Activated CD4-positive, alpha-beta T cell treated with anti-CD3 and anti-CD28 coated beads for 4 hours (primary cell): ENCODE measurements at places on chromosomes 4 and X.

GRCh38 chr4:11710453-11711093, 281.9 kb upstream of the HS3ST1 start:
- no peak for DNase-seq

DNA sequence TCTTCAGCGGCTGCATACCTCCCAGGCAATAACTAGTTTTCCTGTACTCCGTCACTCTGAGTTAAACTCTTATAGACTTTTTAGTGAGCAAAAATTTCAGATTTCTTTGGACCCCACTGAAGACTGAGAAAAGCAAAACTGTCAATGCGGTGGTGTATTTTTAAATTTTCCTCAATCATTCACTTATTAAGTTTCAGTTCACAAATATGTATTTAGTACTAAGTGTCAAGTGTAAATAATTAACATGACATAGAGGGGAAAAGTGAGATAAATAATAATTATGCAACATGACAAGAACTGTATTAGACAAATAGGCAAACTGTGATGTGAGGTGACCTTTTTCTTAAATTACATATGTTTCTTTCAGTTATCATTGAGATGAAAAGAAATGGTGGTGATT, 124.4 kb downstream of the NAF1 start:
- DNase-seq, result no peak

GRCh38 chrX:153685156-153685536, 2.6 kb upstream of the SLC6A8 start:
- no peak for DNase-seq

DNA sequence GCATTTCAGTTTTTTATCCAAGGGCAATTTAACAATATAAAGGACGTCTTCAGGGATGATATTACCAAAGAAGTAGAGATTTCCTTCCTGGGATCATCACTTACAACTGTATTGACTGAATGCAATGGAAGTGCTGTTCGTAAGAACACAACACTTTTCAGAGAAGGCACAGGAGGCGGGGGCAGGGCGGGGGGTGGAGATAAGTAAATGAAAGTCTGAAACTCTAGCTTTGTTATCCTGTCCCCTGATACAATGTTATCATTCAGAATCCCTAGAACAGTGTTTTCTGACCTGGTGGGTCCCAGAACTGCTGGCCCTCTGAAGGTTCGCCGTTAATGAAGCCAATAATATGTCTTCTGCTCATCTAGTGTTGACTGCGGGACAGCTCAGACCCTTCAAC, 124.6 kb downstream of the NSUN7 start:
- DNase-seq, result no peak

GRCh38 chr4:6123976-6124375, 76.4 kb downstream of the JAKMIP1 start:
- no peak for DNase-seq

DNA sequence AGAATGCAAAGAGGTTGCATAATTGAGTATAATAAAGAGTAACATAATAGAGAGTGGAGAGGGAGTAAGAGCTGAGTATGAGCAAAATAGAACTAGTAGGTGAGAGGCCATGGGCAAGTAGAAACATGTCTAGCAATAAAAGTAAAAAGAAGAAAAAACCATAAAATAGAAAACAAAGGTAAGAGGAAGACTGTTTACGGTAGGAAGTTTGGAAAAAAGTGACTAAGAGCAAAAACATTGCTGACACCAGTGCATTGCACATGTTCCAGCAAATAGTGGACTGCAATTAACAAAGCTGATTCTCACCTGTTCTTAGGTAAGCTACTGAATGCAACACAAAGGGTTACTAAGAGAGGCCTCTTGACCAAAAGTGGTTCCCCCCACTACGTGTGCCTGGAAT, 202.9 kb downstream of the TEX13A start:
- DNase-seq, result no peak

DNA sequence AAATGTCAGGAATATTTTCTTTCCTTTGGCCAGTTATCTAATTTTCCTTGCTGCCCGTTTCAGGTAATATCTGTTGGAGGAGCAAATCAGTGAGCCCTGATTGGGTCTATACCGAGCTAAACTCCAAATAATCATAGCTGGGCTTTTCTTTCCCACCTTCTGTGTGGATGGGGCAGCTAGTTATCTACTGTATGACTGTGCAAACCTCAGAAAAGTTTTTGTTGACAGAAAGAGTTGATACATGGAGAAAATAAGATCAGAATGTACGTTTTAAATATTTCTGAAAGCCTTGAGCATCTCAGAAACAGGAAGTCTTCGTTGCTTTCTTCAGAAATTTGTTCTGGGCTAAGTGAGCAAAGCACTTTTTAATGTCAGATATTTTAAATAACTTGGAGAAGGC, 6.2 kb upstream of the CXCL5 start:
- no peak for DNase-seq

DNA sequence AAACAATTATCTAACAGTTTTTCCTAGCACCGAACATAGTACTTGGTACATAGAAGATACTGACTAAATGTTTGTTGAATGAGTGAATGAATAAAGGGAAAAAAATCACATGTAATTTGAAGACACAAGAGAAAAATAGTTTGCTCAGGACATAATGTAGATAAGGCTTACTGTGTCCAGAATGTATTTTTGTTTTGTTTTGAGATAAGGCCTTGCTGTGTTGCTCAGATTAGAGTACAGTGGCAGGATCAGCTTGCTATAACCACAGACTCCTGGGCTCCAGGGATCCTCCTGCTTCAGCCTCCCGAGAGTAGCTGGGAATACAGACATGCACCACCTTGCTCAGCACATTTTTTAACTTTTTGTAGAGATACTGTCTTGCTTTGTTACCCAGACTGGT, 6.5 kb downstream of the FAM199X start:
- no peak for DNase-seq

DNA sequence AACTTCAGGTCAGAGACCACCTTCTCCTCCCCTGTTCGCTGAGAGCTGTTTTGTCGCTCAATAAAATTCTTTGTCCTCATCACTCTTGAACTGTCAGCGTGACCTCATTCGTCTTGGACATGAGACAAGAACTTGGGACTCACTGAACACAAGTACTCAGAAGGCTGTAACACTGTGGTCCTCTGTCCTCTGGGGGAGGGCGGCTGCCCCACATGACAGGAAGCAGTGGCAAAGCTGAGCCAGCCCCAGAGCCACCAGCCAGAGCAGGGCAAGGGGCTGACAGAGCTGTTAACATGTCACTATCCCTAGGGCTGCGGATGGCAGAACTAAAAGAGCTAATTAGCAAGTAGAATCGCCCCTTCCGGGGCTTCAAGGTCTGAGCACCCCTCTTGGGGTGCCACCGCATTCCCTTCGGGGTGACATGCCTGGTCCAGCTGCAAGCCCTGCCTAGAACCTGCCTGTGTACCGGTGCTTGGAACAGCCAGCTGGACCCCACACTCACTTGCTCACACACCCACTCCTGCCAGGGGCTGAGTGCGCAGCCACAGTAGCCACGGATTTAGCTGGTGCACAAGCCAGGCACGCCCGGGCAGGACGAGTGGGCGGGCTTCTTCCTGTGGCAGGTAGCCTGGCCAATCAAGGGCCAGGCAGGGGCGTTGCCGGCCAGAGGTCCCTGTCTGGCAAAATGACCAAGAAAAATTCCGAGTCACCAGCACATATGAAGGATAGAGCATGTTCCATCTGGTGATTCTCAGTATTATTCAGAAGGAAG, 648.6 kb upstream of the AGA start:
- no peak for DNase-seq

DNA sequence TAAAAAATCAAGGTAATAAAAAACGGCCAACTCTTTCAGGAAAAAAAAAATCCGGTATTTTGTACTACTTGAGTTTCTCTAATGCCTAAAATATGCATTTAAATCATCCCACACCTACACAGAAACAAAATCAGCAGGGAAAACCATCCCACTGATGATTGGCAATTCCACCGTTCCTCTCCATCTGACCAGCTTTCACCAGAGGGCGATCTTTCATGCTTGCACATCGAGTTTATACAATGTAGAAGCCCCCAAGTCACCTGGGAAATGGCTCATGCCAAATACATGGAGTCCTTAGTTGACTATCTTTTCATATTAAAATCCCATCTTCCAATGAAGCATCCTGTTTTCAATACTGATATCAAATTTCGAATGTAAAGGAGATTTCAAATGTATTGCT, 69.2 kb downstream of the PTCHD1 start:
- no peak for DNase-seq

GRCh38 chr4:7395645-7396044, 39.1 kb downstream of the PSAPL1 start:
- DNase-seq, result no peak

DNA sequence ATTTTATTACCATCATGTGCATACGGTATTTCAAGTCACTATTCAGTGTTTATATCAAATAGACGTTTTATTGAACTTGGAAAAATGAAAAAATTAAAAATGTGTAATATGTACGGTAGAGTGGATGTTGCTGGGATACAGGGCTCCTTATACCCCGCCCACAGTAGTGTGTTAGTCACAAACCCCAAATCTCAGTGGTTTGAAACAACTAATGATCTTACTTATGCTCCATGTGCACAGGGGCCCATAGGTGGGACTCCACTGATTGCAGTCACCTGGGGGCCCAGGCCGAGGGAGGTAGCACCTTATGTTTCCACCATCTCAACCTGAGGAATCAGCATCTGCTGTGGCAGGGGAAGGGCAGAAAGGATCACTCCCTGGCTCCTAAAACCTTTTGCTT, 18.1 kb downstream of the LSM6 start:
- no peak for DNase-seq

DNA sequence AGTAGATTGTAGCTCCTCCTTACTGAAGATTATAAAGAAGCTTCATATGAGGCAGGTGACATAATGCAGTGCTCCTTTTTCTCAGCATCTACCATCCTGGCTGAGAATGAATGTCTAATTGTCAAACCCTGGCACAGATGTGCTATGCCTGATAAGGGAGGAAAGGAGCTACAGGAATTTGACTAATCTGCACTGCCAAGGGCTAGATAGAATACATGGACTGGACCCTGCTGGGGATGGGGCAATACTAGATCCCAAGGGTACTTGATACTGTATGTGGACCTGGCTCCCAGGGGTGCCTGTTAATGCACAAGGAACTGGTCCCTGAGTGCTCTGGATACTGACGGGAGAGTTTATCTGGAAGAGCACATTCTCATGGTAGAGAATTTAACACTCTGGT, 362.2 kb upstream of the EMCN start:
- no peak for DNase-seq

- no peak for DNase-seq
Measured at GRCh38 chr4:78666830-78667258, 109.3 kb upstream of the BMP2K start.

- DNase-seq, result no peak
Measured at GRCh38 chr4:135508006-135508714, 1306.6 kb upstream of the PABPC4L start.

GRCh38 chr4:67939195-67939594, 24.1 kb downstream of the TMPRSS11A start:
- no peak for DNase-seq

DNA sequence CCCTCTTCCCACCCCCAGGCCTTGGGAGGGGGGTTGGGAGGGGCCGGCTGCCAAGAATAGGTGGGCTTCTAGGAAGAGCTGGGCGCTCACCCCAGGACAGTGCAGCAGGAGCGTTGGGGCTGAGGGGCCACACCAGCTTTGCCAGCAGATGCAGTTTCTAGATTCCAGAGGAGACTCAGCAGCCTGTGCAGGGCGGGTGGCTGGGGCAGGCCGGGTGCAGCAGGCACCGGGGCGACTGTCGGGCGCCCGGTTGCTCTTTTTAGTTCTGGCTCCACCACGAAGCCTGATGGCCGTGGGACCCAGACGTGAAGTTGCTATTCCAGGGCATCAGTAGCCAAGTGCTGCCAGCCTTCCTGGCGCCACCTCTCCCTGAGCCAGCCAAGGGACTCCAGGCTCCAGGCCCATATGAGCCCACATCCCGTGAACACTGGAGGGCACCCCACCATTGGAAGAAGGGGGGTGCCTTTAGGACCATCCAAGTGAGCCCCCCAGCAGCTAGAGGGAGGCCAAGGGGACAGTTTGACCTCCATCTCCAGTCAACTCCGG, 5.8 kb downstream of the SSR4 start:
- no peak for DNase-seq

GRCh38 chr4:2417765-2418649, at the start of gene ZFYVE28:
TSS of gene ZFYVE28 (minus strand) at chr4:2418645. CDS start at chr4:2418323, 322 bp downstream.
- DNase-seq, result no peak

DNA sequence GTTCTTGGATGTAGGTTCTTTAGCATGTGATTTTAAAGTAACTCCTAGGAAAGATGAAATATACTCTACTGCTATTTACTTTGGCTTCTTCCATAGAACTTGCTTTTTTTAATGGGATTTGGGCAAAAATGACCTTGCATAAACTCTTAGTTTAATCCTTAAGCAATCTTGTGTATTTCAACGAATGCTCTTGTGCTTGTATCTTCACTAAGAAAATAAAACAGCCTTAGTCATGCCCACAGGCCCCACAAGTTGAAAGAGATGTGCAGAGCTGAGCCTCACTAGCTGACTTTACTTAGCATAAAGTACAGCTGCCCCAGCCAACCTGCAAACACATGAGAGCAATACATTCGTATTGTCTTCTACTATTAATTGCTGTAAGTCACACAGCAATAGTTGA, 1609.2 kb downstream of the STIM2 start:
- DNase-seq, result no peak

DNA sequence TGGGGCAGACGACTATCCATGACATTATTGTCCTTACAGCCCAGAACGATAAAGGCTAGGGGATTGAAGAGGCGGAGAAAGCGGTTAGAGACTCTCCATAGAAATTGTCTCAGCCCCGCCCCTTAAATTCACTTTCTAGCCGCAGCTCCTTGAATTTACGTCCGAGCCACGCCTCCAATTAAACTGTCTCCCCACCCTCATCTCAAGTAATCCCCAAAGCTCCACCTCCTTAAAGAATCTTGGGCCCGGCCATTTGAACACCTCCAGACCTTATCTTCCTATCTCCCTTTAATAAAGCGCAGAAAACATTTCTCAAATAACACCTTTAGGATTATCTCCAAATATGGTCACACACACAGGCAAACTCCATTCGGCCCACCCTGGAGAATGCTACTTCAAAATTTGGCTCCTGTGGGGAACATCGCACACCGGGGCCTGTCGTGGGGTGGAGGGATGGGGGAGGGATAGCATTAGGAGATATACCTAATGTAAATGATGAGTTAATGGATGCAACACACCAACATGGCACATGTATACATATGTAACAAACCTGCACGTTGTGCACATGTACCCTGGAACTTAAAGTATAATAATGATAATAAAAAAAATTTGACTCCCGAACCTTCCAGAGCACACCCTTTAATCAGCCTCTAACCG, 7.2 kb upstream of the MAGIX start:
- peak; percentile 23 for DNase-seq

- no peak for DNase-seq
Measured at GRCh38 chr4:186250760-186251159, 15.2 kb upstream of the F11 start.

DNA sequence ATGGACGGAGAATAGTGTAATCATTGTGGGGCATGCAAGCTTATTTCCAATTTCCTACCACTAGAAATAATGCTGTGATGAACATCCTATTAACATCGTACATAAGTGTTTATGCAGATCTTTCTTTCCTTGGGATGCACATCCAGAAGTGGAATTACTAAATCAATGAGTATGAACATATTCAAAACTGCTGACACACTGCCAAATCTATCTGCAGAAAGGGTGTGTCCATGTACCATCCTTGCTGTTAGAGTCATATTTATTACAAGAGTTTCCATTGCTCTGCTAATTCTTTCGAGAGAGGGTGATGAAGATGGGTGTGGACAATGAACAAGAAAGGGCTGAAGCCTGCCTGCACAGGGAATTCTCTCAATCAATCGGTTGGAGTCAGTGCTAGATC, 82.6 kb downstream of the GPC4 start:
- DNase-seq, result no peak

GRCh38 chr4:149749784-149750183, 65.9 kb downstream of the IQCM start:
- DNase-seq, result no peak
